ENCODE measurements at places on chromosomes 2 and 18.
A peak's percentile ranks its signal among the peaks of the same experiment; 100 is the strongest.

DNA sequence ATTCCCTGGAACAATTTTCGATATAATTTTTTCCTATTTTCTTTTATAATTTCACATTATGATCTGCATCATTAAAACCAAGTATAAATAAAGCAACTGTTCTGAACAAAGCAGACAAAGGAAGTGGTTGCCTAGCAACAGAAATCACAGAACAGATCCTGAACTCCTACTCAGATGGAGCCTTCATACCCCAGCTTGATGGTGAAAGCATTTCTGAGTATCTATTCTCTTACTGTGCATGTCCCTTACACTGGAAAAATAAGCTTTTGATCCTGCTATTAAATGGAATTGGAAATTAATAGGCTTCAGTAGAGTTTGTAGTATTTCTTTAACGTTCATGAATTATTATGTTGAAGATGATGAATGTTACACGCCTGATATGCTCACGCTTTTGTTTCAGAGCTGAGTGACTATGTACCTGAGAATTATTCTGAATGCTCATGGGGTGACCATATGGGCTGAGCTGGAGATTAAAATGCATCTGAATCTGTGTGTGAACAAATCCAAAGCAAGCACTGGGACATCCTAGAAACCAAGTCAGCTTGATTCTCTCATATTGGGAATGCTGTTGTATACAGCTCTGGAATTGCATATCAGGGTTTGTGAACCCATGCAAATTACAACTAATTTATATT lies 254.0 kb downstream of the KCNJ3 start:
- no peak for DNase-seq

GRCh38 chr18:77103991-77104531 lies 28.5 kb downstream of the MBP start:
- DNase-seq, result no peak

DNA sequence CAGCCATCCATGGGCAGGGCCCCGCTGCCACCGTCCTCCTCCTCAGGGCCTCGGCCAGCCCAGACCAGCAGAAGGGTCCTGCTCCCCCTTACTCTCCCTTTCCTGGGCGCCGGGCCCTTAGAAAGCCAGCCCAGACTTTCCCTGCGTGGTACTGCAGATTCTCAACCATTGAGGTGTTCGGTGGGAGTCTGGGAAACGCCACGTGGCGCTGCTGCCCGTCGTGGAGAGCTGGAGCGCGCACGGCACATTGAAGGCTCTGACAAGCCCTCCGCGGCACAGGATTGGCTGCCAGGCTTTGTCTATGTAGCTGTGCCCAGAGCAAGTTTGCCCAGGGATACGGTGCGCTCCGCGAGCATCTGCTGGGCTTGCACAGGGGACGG lies 10.4 kb upstream of the KLHL30 start:
- no peak for DNase-seq

GRCh38 chr2:88746929-88747490 lies 55.5 kb downstream of the RPIA start:
- DNase-seq, result no peak

DNA sequence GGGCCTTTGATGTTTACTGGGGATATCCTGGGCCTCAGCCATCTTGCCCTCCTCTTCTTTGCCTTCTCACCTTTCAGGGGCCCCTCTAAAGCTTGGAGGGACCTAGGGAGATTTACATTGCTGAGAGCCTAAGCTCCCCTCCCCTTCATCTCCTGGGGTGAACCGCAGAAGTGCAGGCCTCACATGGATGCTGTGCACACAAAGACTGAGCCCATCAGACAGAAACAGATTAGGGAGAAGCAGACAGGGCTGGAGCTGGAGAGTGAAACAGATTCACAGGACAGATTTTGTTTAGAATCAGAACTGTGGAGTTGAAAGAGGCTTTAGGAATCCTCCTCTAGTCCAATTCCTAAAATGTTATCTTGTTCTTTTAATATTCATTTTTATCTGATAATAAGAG lies 3.4 kb upstream of the CDK5R2 start:
- no peak for DNase-seq

GRCh38 chr2:171044416-171044815 lies 115.4 kb downstream of the GORASP2 start:
- no peak for DNase-seq

DNA sequence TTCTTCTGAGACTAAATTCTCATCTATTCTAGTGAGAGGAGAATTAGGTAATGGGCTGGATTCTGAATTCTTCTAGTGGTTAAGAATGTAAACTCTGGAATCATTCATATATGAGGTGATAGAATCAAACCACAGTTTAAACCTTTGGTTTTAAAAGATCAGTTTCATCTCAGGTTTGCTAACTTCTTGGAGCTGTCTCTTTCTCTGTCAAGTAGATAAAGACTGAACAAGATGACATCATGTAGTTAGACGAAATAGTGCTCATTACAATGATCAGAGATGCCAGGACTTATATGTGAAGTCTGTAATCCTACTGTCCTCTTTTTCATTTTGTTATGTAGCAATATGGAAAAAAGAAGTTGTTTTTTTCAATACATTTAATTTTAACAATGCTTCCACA lies 4.9 kb downstream of the CEBPZOS start:
- no peak for DNase-seq

DNA sequence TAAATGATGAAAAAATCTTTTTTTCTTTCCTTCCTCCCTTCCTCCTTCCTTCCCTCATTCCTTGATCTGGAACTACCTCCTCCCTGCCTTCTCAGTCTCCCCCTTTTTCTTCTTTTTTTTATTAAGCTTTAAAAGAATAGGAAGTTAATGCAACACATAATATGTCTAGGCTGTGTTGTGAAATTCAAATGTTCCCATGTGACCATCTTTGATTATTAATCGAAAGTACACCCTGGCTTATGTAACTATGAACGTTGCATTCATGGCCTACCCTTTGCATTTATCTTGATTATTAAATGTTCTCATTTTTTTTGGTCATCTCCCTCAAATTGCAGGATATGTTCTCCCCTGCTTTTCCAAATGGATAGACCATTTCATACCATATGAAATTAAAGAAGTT lies 376.0 kb downstream of the DSEL start:
- no peak for DNase-seq

DNA sequence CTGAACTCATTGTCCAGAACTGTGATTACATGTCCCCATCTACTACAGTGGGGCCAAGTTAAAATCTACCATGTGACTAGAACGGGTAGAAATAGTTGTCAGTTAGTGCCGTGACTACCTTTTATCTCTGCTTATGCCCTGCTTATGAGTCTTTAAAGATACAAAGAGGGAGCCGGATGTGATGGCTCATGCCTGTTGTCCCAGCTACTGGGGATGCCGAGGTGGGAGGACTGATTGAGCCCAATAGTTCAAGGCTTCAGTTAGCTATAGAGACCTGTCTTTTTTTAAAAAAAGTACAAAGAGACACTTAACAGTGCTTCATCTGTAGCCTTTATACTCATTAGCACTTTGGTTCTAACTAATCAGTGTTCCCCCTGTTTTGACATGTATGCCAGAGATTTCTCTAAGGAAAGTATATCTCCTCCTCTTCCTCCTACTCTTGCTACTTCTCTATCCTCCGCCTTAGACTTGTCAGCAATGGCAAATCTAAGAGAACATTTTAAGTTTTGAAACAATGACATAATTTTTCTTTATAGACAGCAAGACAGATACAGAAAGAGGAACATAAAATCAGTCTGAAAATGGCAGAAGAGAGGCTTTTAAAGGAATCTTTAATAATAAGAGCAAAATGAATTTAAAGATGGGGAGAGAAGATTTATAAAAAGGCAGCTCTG lies 45.0 kb downstream of the NBEAL1 start:
- DNase-seq, result no peak

- DNase-seq, result no peak
These were observed 2.9 kb upstream of the DPYSL5 start for GRCh38 chr2:26845021-26845420.

DNA sequence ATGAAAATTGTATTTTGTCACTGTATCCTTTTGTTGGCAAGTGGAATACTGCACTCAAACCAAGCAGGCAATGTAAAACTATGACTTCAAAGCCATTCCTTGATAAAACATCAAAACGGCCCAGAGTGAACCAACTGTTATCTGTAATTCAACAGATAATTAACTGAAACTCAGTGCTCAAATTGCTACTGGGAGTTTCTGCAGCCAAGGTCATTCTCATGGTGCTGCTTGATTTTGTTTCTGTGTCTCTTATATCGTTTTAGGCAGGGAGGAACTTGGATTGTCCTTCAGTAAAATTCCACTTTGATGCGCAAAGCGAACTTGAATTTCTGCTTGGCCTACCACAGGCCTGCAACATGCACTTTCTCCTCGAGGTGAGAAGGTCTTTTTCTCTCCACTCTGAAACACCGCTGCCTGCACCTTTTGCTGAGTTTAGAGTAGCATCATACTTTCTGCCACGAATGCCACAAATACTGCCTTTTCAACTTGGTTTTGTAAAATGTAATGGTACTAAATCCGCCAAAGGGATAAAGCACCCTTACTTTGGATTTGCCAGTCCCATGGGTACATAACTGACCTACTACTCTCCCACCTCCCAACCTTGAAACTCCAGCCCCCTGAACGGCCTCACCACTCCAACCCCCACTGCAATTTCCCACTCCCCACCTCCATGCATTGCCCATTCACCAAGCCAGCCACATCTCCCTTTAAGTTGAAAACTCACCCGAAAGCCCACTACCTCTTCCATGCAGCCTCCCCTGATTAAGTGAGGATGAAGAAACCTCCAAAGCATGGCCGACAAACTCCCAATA lies 204.7 kb downstream of the TGIF1 start:
- DNase-seq, result no peak

DNA sequence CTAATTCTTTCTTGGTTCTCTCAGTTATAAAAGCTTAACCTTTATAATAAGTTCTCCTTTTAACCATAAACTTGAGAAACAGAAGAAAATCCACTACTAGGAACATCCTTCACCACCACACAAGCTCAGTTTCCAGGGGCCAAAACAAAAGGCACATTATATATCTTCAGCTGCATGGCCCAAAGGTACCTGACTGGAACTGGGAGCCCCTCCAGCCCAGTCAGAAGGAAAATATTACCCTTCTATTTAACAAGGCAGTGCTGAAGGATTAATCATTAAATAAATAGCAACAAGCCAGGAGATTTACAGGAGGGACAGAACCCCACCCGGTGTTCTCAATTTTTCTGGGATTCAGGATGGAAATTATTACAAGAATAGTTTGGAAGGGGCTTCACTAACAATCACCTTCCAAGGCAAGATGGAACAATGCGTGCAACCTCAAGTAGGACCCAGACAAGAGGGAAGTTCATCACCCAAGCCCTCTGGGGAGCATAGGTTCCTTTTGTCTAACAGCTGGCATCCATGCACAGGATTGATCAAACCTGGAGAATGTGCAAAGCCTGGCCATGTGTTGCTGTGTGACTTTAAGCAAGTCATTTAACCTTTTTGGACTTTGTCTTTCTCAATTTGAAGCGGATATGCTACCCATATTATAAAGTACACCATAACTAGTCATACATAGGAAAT lies 159.6 kb upstream of the SETBP1 start:
- no peak for DNase-seq

DNA sequence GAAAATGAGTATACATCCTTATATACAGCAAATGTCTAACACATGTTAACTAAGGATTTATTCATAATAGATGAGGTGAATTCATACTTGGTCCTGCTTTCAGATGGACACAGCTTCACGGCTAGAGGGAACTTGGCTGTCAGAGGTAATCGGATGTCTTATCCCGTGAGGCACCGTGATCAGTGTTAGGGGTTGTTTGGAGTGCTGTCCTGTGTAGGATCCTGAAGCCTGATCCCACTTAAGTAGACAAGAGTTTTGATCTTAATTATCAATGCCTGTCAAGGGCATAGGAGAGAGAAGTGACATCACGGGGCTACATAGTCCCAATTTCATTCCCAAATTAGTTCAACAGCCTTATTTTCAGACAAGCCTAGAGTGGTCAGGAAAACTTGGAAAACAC lies 204.6 kb downstream of the RNF144A start:
- DNase-seq, result no peak

DNA sequence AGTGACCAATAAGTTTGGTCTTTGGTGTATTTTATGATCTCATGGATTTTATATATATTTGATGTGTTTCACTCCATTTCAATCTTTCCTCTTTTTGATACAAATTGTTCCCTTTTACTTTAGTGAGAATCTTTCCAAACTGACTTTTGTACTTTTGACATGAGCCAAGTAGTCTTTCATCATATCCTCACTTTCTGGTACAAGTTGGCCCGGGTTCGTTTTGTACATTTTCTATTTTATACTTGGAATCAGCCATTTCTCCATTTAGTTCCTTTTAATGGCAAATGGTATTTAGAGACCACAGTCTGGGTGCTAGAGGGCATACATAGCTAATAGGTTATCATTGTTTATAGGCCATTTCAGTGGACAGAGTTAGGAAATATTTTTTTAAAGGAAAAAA lies 147.9 kb upstream of the MYO3B start:
- DNase-seq, result no peak

DNA sequence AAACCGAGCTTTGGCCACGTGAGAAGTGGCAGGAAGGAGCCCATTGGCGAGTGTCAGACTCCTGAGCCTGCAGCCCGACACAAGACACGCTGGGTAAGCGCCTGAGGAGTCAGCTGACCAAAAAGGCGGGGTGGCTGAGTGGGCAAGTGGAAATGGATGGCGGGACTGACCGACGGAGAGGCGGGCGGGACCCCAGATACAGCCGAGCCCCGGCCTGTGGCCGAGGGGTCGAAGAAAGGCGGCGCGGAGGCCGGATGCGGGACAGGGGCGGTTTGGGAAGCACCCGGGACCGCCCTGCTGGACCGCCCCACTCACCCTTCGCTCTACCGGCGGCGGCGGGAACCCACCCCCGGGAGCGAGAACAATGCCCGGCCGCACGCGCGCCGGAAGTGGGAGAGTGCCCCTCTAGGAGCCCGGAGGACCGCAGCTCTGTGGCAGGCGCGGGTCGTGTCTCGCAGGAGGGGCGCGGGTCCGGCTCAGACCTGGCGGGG lies 22.8 kb downstream of the ZSCAN30 start:
- peak; percentile 38 for DNase-seq

- DNase-seq, result no peak
These were observed 52.0 kb downstream of the DCC start for GRCh38 chr18:52391810-52392559.

GRCh38 chr2:110807522-110807921 lies 75.1 kb downstream of the ACOXL start:
- DNase-seq, result no peak

GRCh38 chr2:23622466-23622865 lies 237.5 kb downstream of the KLHL29 start:
- DNase-seq, result no peak

DNA sequence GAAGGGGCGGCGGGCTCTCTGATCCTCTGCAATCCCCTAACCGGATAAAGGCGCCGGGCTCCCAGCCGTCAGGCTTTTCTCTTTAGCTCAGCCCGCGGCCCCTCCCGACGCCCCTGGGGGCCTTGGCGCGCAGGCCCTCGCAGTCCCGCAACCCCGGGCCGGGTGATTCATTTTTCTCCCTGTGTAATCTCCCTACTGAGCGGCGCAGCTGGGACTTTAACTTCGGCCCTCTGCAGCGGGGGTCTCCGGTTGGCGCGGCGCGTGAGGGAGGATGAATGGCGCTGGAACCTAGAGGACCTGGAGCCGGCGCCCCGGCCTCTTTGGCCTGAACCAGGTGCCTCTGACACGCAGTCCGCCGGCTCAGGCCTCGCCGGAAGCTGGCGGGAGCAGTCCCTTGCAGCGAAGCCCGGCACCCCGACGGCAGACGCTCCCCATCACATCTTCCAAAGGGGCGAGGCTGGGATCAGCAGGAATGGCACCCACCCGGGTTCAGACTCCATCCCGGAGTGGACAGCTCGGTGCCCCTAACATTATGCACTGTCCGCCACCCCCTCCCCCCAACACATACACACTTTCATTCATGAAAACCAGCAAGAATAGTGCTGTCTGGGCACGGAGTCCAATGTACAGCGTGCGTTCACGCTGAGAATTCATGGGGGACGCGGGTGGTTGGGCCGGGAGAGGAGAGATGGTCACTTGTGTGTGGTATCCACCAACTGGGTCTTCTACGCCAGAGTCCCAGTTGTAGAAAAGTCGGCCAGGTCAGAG lies 1.2 kb downstream of the CNGA3 start:
- no peak for DNase-seq
